Activated T-cell treated with anti-CD3 and anti-CD28 coated beads, Interleukin-2, amount 50 U/mL, for 72 hours (primary cell): ENCODE measurements at places on chromosomes 16 and 17.

GRCh38 chr17:81550285-81550684 lies 1.9 kb downstream of the FAAP100 start:
- H3K27ac ChIP-seq = no peak overlapping the region
- H3K4me1 ChIP-seq = peaks cover 44% of the 10 kb centered on the region
- H3K4me3 ChIP-seq = peak overlapping the region; percentile 96
- no peak for DNase-seq
- H3K27me3 ChIP-seq = no peaks in the 10 kb centered on the region

DNA sequence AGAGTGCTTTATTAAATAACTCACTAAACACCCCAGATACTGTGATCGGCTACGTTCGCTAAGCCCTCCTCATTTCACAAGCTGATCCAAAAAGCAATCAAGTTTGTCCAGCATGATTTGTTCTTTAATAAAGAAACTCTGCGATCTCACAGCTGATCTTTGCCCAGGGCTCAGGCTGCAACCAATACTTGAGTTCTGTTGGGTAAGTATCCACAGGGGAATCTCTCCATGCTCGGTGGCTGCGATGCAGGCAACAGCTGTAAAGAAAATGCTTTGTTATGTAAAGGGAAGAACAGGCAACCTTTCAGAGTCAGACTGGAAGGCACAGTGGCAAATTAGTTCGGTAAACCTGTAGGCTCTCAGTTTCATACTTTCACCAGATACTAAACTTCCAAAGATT lies 67.5 kb downstream of the SHISA6 start:
- no peaks in the 10 kb centered on the region for H3K27me3 ChIP-seq
- DNase-seq = no peak
- H3K4me1 ChIP-seq = no peaks in the 10 kb centered on the region
- no peak overlapping the region for H3K27ac ChIP-seq

- peaks cover 22% of the 10 kb centered on the region for H3K36me3 ChIP-seq
- H3K4me1 ChIP-seq = peaks cover 8% of the 10 kb centered on the region
- no peak overlapping the region for H3K4me3 ChIP-seq
- DNase-seq = no peak
Measured at GRCh38 chr17:4932756-4933155, 679 bp downstream of the GP1BA start.

- H3K4me3 ChIP-seq = peak overlapping the region; percentile 84
- no peaks in the 10 kb centered on the region for H3K27me3 ChIP-seq
- peaks cover 61% of the 10 kb centered on the region for H3K4me1 ChIP-seq
- peak overlapping the region; percentile 98 for H3K27ac ChIP-seq
- DNase-seq = peak; percentile 70
- peaks cover 26% of the 10 kb centered on the region for H3K36me3 ChIP-seq
Measured at GRCh38 chr17:45224671-45225050, 3.0 kb downstream of the FMNL1 start.
